ENCODE measurements at places on chromosomes 3 and 15. TPM values are rescaled to one million over a fixed set of nuclear protein-coding genes. Genes with fewer than 3 reads are reported as not detected.

Gene EHHADH
- 3.1 TPM for polyA plus RNA-seq

Gene CYP8B1
- polyA plus RNA-seq = not detected

Gene TTLL13
- 0.31 TPM for polyA plus RNA-seq

Gene GOLIM4
- 434 TPM for polyA plus RNA-seq

Gene ACSBG1
- 3.8 TPM for polyA plus RNA-seq

Gene PFN2
- polyA plus RNA-seq = 155 TPM

Gene RGMA
- polyA plus RNA-seq = 0.31 TPM

Gene ITPKA
- polyA plus RNA-seq = 44.5 TPM
